ENCODE measurements at places on chromosomes 1 and 21.

- no peak for DNase-seq
Observed at GRCh38 chr1:31102501-31102950, 37.0 kb upstream of the PUM1 start.

DNA sequence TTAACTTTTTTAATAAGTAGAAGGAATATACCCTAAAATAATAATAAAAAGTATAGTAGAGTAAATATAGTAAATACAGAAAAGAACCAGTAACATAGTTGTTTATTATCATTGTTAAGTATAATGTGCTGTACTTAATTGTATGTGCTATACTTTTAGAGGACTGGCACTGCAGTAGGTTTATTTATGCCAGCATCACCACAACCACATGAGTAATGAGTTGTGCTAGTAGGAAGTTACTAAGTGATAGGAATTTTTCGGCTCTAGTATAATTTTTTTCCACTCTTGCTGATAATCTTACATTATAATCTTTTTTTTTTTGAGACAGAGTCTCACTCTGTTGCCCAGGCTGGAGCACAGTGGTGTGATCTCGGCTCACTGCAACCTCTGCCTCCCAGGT lies 71.6 kb downstream of the IVNS1ABP start:
- DNase-seq: no peak

- no peak for DNase-seq
Observed at GRCh38 chr1:73886716-73887115, 311.3 kb downstream of the LRRIQ3 start.

DNA sequence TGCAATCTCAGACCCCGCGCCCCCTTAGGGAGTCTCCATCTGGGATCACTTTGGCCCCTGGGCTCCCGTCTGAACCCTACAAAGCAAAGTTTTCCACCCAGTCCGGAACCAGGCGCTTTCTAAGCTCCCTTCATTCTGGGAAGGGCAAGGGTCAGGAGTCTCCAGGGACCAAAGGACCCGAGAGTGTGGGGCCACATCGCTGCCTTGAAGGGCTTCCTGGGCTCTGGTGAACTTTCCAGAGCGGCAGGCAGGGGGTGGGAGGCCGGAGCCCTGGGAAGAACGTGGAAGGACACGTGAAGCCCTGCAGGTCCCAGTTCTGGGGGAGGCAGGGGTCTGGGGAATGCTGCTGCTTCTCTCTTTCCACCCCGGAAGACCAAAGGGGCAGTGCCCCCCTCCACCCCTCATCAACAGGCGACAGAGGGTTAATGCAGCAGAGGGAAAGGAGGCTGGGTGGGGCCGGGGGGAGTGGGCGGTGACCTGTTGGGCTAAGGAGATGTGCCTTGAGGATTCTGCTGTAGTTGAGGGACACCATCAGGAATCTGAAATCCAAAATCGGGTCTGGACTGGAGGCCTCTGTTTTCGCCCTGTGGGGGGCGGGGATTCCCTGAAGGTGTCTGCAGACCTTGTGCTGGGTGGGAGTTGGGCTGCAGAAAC lies 734 bp downstream of the CDK18 start:
- peak; percentile 52 for DNase-seq

DNA sequence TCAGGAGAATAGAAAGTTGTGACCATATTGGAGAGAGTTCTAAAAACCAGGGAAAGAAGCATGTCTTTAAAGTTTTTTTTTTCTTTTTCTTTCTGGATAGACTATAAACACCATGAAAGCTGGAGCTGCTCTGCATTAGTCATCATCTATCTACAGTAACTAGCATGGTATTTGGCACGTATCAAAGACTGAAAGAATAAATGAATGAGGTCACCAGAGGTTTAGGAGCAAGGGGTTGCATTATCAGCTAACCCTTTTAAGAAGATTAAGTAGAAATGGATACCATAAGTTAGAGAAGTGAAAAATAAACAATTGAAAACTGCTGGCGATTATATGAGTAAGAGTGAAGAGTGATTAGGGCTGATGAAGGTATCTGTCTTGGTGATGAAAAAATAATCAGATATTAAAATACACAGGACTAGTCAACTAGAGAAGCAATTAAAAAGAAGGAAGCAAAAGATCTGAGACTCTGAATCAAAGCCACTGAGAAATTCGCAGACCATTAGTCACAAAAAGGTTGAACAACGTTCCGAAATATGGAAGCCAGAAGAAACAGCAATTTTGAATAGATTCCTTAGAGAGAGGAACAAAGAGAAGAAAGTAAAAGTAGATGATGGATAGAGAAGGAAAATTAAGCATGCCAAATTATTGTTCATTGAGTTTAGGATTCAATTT lies 536.4 kb downstream of the DPYD start:
- DNase-seq: no peak

GRCh38 chr1:1573843-1574720 lies 581 bp downstream of the SSU72 start:
- peak; percentile 85 for DNase-seq

- no peak for DNase-seq
Observed at GRCh38 chr1:237817277-237817676, 73.4 kb downstream of the ZP4 start.

GRCh38 chr1:116118471-116118870 lies 7.3 kb downstream of the MAB21L3 start:
- DNase-seq: no peak

All from heart left ventricle (tissue), 16 donors.